ENCODE measurements at places on chromosomes 4 and X.
A peak's percentile ranks its signal among the peaks of the same experiment; 100 is the strongest.

DNA sequence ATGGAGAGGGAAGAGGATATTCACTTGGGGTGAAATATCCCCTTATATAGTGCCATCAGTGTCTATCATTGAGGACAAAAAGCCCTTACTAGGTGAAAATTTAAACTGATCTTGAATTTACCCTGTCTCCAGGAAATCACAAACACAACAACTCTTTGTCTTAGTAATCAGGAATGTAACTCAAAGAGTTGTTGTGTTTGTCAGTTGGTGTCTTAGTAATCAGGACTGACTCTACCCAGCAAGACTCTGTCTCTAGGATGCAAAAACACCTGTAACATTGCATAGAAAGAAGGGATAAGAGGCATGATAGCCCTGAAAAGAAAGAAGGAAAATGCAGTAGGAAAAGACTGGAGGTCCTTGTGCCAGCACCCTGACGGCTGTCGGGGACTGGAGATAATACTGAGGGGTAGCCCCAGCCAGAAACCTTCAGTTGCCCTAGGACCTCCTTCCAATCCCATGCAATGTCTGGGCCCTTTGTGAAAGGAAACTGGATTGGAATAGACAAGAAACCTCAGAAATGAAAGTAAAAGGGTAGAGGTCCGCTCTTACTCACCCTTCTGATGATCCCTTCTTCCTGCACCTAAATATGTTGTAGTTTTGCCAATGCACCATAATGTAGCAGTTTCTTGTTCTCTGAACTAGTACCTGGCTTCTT is 45.3 kb downstream of the HMGB2 start:
- DNase-seq, result no peak

DNA sequence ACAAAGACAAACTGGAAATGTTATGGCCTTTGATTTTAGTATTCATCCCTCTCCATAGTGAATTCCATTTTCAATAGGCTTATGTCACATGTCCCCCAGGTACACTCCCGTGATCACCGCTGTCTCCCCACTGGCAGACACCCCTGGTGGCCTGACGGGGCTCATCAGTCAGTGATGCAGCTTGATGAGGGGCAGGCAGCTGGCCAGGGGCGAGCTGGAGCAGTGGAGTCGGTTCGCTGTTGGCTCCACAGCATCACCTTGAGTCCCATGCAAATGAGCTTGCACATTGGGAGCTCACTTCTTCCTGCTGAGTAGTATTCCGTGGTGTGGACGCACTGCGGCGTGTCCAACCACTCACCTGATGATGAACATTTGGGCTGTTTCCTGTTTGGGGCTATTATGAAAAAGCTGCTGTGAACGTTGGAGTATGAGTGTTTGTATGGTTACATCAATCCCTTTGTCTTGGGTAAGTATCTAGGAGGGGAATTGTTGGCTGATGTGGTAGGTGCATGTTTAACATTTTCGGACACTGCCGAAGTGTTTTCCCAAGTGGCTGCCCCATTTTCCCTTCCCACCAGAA is 5.2 kb downstream of the TREX2 start:
- DNase-seq, result no peak

GRCh38 chrX:115561605-115562479 is 868 bp downstream of the PLS3 start:
- peak; percentile 65 for DNase-seq

DNA sequence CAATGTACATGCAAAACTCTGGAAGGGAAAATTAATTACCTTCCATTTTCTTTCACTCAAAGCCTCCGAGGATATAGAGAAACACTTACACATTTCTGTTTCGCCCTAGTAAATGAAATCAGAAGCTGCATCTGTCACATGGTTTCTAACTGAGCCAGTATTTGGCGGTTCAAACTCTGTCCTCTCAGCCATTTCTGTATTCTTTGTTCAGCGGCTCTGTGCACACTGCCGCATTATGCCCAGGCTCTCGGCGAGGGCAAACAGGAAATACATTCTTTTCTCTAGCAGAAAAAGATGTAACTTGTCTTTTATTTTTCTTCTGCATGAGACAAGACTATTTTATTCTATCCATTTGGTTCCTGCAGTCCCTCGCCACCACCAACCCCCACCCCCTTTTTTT is 71.4 kb upstream of the GPM6B start:
- peak; percentile 35 for DNase-seq

DNA sequence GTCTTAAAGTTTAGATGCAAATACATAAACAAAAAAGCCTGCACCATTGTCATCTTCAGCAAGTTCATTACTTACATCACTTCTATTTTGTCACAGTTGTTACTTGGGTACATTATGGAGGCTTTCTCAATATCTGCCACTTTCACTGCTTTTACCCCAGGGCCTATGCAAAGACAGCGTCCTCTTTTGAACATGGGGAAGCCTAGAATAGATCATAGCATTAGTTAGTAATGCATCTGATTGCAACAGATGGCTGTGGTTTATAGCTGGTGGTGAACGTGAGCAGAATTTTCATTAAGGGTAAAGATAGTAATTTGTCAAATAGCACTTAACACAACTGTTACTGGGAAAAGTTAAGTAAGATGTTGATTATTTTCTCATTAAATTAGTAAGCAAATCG is 729 bp downstream of the CXCL11 start:
- no peak for DNase-seq
